ENCODE measurements at places on chromosomes 13 and 19. TPM values are rescaled to one million over a fixed set of nuclear protein-coding genes. Genes with fewer than 3 reads are reported as not detected.

ETFB gene
- 49.6 TPM for total RNA-seq

PSPN gene
- 3.4 TPM for total RNA-seq

KASH5 gene
- total RNA-seq, result not detected

EBI3 gene
- total RNA-seq, result 2.6 TPM

SCAMP4 gene
- total RNA-seq, result 51.6 TPM

AZU1 gene
- total RNA-seq, result 0.51 TPM

FFAR3 gene
- not detected for total RNA-seq

PNMA8A gene
- total RNA-seq, result 10.1 TPM

VSTM1 gene
- not detected for total RNA-seq

SYNGR4 gene
- not detected for total RNA-seq

ALOX5AP gene
- total RNA-seq, result 1.1 TPM

THSD1 gene
- total RNA-seq, result 12.5 TPM

BBC3 gene
- total RNA-seq, result 12.6 TPM

CILP2 gene
- 12.7 TPM for total RNA-seq

SLC39A3 gene
- 32.7 TPM for total RNA-seq

SIAH3 gene
- total RNA-seq, result 0.02 TPM

SERPINE3 gene
- not detected for total RNA-seq

CD209 gene
- total RNA-seq, result not detected

ZNF534 gene
- total RNA-seq, result not detected

CCDC70 gene
- not detected for total RNA-seq

CYP2S1 gene
- total RNA-seq, result not detected

SKA3 gene
- 3.1 TPM for total RNA-seq

APOE gene
- 47.1 TPM for total RNA-seq

PDX1 gene
- not detected for total RNA-seq

TMPRSS9 gene
- total RNA-seq, result 0.15 TPM

GGACT gene
- 11.3 TPM for total RNA-seq

DPF1 gene
- total RNA-seq, result 2.4 TPM

FBXO27 gene
- 6.7 TPM for total RNA-seq

N4BP2L1 gene
- total RNA-seq, result 3.7 TPM

TARM1 gene
- not detected for total RNA-seq

SIGLEC5 gene
- not detected for total RNA-seq

CACNA1A gene
- 0.58 TPM for total RNA-seq

HCST gene
- 0.50 TPM for total RNA-seq

GIPR gene
- total RNA-seq, result 1.3 TPM

TMEM59L gene
- 4.4 TPM for total RNA-seq

ZNF253 gene
- 6.1 TPM for total RNA-seq

CASP14 gene
- total RNA-seq, result not detected

TINCR gene
- 2.0 TPM for total RNA-seq

MCEMP1 gene
- total RNA-seq, result not detected

TJP3 gene
- not detected for total RNA-seq

Measured in chondrocyte (in vitro differentiated cells).